ENCODE measurements at places on chromosomes 1 and 21.

GRCh38 chr21:43362321-43362791 is 64.6 kb downstream of the SIK1 start:
- DNase-seq: peak; percentile 51

DNA sequence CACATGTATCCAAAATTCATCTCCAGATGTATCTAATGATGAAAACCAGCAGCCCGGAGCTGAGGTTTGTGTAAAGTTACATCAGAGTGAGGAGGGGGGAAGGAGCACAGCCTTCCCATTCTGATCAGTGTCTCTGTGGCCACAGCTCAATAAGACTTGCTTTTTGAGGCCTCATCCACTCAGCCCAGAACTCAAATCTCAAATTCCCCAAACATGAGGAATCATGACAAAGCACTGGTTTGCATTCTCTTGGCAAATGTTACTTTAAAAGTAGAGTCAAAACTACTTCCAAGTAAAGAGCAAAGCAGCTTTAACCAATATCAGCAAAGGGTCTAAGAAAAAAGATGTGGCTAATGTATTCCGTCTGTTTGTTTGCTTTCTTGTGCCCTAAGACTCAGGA is 30.9 kb downstream of the CCN1 start:
- DNase-seq: no peak

- DNase-seq: no peak
Observed at GRCh38 chr1:7595336-7595735, 175.8 kb upstream of the VAMP3 start.

- no peak for DNase-seq
Observed at GRCh38 chr1:192270398-192270797, 46.4 kb upstream of the RGS21 start.

DNA sequence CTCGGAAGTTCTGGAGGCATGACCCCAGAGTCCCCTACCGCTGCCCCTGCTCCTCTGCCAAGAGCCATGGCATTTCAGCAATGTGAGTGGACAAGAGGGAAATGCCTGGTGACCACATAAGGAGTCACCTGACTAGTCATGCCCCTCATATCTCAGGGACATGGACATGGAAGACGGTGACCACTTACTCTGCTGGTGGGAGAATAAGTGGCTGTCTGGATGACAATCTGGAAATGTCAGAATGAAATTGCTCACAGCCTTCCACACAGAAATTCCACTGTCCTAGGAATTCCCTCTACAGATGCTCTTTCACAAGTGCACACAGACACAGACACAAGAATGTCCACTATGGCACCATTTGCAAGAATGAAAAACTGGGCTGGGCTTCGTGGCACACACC is 24.3 kb upstream of the PLEKHG5 start:
- no peak for DNase-seq

DNA sequence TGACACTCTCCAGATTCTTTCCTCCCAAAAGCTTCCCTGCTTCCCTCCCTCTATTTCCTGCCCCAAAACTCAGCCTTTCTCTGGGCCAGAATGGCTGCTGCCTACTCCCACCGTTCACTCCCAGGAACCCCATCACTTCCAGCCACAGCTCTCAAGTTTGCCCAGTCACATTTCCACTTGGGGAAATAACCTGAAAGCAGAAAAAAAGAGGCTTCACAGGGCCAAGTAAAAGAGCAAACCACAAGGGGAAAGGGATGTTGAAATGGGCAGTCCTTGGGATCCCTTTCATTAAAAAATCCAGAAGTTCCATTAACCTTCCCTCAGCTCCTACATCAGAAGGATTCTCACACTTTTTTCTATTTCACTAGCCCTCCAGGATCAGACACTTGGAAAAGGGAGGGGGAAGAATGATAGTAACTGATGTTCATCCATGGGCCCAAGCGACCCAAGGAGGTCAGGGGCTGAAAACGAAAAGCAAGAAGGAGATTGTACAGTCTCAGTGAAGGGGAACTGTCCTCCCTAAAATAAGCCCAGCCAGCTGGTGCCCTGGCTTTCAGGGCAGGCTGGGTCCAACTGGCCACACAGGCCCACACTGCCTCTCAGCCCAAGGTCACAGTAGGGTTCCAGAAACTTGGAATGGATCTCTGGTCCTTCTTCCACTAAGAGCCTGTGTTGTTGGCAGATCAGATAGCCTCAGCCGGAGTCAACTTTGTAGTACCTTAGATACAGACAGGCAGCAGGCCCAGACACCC is 49.7 kb downstream of the DMAP1 start:
- DNase-seq: no peak

DNA sequence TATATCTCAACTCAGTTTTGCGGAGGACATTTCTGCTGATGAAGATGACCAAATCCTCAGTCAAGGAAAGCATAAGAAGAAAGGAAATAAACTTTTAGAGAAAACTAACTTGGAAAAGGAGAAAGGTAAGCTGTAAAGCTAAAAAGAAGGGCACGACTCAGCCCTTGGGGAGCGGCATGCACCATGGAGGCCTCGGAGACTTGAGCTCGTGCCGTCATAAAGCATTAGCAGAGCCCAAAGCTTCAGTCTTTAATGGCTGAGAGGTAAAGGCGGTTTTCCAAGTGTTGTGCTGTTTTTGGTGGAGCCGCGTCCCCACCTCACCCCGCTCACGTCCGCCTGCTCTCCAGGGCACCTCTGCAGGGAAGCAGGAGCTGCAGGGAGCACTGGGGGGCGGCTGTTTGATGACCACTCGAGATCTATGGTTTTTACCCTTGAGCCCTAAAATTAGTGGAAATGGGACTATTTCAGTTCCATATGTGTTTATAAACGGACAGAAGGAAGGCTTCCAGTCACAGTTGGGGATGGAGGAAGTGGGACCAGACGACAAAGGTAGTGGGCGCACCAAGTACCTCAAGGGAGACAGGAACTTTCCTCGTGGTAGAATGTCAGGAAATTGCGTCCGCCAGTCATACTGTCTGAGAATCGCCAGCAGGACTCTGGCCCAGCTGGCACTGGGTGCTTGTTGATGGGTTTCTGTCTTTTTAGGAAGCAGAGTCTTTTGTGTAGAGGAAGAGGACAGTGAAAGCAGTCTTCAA is 27.6 kb downstream of the RRP1B start:
- DNase-seq: no peak

DNA sequence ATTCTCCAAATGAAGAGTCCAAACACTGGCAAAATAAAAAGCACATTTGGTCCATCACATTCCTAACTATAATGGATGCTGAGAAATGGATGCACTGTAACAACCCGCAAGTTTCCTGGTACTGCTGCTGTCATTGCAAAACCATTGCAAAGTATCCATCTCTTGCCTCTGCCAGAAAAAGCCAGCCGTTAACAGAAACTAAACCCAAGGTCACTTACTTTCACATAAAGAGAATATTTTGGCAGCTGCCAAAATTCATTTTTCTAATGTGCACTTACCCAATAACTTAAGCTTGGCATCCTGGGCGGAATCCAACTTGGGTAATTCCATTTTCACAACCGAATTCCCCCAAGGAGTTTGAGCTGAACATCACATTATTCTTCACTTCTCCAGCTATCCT is 77.0 kb upstream of the LRRC8D start:
- DNase-seq: no peak
